ENCODE measurements at places on chromosomes 3 and 15.

- DNase-seq: peak; percentile 54
Observed at GRCh38 chr15:90001683-90002427, 731 bp downstream of the ZNF710 start.

DNA sequence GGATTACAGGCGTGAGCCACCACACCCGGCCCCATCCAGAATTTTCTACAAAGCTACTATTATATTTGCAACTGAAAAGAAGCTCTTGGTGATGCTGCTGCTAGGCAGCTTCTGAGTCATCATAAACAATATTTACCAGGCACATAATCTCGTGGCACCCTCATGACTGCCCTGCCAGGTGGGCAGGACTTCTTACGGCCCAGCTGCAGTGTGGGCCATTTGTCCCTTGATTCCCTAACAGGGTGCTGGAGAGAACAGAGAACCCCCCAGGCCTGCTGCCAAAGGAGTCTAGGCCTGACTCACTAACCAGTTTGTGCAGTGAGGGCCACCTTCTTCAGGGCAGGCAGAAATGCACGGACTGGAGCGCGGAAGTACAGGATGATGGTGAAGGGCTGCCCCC is 4.9 kb downstream of the EPB42 start:
- DNase-seq: no peak

GRCh38 chr3:82100378-82100777 is 338.9 kb upstream of the GBE1 start:
- DNase-seq: no peak

GRCh38 chr3:152073267-152073666 is 195.5 kb upstream of the MBNL1 start:
- DNase-seq: no peak

DNA sequence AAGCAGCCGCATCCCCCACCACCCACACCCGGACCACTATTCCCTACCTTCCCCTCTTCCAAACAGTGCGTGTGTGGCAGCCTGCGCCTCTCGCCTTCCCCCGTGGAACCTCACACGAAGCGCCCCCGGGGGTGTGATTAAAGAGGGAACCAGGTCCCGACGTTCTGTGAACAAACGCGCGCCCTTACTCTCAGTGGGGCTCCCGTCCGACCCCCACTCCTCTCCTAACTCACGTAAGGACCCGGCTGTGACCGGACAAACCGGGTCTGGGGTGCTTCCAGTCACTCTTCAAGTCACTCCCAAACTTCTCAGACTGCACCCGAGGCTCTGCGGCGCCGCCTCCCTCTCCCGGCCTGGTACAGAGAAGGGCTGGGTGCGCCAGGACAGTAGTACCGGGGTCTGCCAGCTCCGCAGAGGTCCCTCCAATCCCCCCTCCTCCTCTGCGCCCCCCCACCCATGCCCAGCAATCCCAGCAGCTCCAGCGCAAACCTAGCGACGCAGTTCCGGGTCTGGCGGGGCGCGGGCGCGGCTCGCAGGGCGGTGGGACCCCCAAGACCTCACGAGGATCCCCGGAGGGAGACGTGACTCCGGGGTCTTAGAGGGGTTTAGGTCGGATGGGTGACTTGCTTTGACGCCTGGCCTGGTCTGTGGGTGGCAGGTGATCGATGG is 574 bp downstream of the DUOXA1 start:
- no peak for DNase-seq

GRCh38 chr3:79846148-79846933 is 78.5 kb upstream of the ROBO1 start:
- DNase-seq: no peak

DNA sequence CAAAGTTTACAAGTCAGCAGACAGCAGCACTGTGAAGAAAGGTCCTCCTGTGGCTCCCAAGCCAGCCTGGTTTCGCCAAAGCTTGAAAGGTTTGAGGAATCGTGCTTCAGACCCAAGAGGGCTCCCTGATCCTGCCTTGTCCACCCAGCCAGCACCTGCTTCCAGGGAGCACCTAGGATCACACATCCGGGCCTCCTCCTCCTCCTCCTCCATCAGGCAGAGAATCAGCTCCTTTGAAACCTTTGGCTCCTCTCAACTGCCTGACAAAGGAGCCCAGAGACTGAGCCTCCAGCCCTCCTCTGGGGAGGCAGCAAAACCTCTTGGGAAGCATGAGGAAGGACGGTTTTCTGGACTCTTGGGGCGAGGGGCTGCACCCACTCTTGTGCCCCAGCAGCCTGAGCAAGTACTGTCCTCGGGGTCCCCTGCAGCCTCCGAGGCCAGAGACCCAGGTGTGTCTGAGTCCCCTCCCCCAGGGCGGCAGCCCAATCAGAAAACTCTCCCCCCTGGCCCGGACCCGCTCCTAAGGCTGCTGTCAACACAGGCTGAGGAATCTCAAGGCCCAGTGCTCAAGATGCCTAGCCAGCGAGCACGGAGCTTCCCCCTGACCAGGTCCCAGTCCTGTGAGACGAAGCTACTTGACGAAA is 24.2 kb downstream of the STARD5 start:
- DNase-seq: no peak

- DNase-seq: no peak
Observed at GRCh38 chr15:90159213-90159612, 41.9 kb upstream of the SEMA4B start.

GRCh38 chr3:179046497-179047353 is 24.9 kb downstream of the ZMAT3 start:
- DNase-seq: no peak

DNA sequence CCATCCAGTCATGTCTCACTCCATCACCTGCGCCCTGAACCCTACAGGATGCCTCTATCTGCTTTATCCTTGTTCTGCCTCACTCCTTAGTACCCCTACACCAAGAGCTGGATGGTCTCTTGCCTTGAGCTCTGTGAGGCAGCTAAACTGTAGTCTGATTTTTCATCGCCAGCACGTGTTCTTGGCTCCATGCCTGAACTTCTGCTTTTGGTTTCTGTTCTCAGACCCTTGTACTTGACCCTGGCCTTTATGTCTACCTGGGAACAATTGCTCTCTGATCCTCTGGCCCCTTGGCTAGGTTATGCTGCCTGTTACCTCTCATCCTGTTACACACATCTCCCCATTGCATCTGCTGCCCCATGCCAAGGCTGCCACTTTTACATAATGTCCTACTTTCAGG is 318.0 kb upstream of the LMCD1 start:
- DNase-seq: no peak

GRCh38 chr15:58520464-58520863 is 88.7 kb downstream of the LIPC start:
- no peak for DNase-seq

DNA sequence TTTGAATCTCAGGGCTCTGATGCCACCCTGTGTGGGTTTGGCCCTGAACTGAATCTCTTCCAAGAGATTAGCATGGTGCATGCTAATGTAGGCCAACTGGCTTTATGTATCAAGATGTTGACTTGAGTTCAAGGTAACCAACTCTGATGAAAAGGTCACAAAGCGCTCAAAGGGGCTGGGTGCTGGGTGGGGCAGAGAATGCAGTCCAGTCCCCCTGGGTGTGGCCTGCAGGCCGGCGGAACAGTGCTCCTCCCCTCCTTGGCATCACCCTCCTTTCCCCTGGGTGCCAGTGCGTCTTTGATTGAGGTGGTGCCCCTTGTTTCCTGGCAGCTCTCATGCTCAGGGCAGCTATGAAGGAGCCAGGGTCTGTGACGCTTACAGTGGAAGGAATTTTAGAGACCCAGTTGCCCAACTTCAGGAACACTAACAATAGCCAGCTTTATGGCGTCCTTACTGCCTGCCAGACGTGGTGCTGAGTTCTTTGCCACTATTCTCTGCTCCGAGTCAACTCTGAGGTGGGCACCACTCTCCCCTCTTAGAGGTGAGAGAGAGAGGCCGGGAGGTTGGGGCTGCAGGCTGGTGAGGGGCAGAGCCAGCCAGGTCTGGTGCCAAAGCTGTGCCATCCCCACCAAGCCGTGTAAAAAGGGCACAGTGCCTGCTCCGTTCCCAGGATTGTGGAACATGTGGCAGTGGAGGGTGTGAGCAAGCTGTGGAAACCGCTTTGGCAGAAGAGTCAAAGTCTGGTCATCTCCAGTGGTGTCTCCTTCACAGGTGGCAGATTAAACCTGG is 9.8 kb downstream of the SYNM start:
- no peak for DNase-seq

DNA sequence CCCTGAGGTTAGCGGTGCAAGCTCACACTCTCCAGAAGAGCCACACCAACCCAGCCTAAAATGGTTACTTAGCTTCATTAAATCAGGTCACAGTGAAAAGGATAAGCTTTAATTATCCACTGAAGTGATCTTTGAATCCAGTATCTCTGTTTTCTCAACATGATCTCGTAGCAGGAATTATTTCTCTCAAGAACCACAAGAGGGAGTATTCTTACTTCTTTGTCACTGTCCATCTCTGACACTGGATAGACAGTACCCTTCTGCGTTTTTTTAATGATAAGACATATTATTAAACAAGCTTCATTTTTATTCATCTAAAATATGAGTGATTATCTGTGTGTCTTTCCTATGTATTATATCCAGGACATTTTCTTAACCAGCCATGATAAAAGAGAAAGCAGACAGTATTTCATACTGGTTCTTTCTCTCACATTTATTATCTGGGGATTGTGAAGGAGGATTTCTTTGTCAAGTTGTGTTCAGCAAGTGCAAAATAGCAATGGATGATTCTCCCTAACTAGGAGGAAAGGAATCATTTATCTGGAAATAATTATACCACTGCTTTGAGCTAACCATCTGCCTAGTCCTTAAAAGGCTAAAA is 105.4 kb upstream of the CCDC54 start:
- DNase-seq: peak; percentile 2

GRCh38 chr3:100899440-100900091 is 93.7 kb downstream of the ABI3BP start:
- no peak for DNase-seq

- DNase-seq: no peak
Observed at GRCh38 chr3:48369693-48370332, 2.2 kb upstream of the FBXW12 start.

GRCh38 chr15:73244333-73244732 is 124.4 kb downstream of the HCN4 start:
- DNase-seq: peak; percentile 10

DNA sequence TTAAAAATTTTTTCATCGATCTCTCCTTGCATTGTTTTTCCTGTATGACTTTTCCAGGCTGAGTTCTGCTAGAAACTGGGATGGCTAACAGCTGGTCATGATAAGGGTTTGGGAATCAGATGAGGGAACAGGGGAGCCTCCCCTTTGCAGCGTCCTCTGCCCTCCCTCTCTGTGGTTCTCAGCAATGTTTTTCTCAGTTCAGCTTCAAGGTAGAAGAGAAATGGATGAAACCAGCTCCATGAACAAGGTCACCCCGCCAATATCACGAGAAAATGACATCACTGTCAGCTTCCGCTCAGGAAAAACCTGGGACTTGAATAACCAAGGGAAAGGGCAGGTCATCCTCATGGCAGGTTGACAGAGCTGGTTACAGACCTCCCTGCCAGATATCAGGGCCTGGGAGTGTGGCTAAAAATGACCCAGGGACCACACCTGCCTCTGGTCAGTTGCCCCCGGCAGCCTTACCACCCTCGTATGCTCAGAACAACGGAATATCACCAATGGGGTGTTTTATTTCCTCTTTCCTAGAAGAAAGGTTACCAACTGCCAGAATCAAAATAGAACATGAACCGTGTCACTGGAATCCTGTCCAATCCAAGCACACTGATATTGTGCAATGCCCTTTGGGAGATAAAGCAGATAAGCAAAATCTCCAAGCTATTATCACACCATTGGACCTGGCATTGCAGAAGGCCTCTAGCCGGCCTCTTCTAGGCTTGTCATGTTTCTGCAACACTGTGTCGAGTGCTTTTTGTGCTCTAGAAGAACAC is 26.1 kb downstream of the LSM3 start:
- DNase-seq: no peak

DNA sequence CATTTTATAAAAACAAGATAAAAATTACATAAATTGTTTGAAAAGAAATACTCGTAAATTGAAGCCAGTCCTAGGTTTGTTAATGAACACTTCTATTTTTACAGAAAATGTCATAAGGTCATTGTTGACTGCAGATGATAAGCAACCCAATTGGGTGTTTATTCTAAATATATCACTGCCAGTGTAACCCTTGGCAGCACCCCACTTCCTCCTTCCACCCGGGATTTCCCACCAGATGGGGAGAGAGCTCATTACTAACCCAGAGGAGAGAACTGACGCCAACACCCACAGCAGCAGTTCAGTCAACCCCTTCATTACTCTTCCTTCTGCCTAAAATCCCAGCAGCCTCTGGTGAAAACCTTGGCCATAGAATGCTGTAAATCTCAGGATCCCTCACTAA is 307.6 kb downstream of the GAP43 start:
- DNase-seq: no peak

GRCh38 chr3:168883145-168883544 is 780.4 kb downstream of the MECOM start:
- DNase-seq: no peak

- no peak for DNase-seq
Observed at GRCh38 chr3:99542767-99543518, 95.5 kb upstream of the COL8A1 start.

GRCh38 chr3:29318251-29318650 is 37.4 kb downstream of the RBMS3 start:
- no peak for DNase-seq

DNA sequence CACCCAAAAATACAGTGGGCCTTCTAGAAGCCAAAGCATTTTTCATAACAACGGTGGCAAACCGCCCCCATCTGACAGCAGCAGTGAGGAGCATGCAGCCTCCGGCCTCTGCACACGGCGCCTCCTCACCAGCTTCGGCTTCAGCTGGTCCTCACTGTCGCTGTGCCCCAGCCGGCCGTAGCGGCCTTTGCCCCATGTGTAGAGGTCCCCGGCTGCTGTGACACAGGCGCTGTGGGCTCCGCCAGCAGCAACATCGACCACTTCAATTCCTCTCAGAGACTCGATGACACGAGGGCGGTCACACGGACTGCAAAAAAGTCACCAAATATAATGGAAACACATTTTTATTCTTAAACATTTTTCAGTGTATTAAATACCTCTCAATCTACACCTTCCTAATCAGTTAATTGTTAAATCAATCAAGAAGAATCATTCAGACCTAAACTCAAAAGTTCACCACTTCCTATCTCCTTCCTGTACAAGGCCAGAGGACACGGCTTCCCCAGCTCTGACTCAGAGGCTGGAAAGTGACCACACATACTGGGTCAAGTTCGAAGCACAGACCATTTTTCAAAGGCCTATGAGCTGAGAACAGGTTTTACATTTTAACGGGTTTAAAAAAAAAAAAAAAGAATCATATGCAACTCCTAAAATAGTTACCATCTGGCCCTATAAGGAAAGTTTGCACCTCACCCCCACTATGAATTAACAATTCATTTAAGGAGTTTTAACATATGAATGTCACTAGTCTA is 33.6 kb upstream of the OCA2 start:
- no peak for DNase-seq
